ENCODE measurements at places on chromosomes 11 and 22.

GRCh38 chr11:12827929-12828812 is 153.9 kb downstream of the TEAD1 start:
- no peak for DNase-seq

DNA sequence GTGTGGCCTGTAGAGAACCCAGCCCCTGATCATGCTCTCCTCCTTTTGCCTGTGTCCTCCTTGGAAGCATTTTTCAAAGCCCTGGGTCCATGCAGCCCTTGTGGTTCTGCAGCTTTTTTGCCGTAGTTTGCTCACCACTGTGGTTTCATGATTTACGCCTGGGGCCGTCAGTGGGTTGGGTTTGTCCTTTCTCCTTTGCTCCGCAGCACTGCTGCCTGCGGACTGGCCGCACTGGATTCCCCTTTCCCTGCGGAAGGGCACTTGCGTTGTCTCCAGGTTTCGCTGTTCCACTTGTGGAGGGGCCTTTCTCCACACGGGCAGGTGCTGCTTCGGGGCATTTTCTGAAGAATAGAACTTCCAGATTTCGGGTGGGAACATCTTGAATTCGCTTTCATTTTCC is 1260.9 kb downstream of the BRD1 start:
- no peak for DNase-seq

DNA sequence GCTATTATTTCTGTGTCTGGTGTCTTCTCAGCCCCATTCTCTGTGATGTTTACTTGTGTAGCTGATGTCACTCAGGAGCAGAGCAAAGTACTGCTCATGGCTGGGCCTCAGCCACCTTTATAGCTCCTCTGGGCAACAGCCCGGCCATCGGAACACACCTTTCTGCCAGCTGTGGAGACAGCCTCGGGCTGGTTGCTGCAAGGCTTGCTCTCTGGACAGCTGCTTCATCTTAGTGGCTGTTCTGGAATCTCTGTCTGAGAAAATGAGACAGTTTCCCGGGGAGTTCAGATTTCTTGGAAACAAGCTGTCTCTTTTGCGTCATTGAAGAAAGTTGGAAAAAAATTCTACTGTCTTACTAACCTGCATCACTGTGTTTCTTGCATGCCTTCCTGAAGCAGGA is 20.0 kb downstream of the THY1 start:
- DNase-seq: no peak

DNA sequence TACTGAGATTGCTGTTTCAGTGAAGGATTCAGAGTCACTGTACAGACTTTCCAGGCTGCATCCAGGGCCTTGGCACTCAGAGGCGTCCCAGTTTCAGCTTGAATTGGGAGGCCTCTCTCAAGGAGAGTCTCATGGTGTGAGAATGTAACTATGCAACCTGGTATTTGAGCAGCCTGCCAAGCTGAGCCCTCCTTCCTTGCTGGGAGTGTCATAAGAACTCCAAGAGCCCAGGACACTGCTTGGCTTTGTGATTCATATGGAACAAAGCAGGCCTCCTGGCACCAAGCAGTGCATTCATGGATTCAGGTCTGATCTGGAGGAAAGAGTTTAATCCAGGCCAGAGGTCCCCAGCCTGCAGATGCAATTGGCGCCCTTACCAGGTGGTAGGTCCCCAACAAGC is 171.7 kb downstream of the DBX1 start:
- no peak for DNase-seq

DNA sequence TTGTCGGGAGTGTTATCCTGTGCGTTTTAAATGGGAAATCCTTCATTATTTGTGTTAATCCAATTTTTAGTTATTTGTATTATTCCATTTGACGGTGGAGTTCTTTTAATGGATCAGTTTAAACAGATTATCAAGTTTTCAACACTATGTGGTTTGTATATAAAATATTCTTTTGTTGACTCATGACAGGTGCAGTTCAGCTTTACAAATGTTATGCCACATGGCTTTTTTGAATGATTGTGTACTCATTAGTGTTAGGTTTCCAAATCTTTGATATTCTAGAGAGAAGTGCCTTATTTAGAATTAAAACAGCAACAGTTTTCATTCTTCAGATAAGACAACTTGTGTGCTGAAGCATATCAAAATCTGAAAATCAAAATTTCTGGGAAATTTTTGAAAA is 2.4 kb downstream of the JAM3 start:
- DNase-seq: no peak

- DNase-seq: no peak
Measured at GRCh38 chr11:130299978-130300377, 14.7 kb downstream of the ZBTB44 start.

DNA sequence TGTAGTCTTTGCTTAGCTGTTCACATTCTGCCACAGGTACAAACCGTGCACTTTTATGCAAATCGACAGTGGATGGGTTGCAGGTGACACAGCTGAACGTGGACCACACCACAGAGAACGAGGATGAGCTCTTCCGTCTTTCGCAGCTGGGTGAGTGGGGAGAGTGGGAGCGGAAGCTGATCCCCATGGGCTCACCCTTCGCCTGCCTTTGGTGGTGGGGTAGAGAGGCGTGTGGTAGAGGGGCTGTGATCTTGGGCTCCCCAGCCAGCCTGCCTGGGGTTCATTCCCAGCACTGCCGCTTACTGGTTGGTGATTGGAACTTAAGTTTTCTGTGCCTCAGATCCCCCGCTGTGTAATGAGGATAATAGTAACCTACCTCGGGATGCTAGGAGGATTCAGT is 19.1 kb downstream of the TAB1 start:
- no peak for DNase-seq

DNA sequence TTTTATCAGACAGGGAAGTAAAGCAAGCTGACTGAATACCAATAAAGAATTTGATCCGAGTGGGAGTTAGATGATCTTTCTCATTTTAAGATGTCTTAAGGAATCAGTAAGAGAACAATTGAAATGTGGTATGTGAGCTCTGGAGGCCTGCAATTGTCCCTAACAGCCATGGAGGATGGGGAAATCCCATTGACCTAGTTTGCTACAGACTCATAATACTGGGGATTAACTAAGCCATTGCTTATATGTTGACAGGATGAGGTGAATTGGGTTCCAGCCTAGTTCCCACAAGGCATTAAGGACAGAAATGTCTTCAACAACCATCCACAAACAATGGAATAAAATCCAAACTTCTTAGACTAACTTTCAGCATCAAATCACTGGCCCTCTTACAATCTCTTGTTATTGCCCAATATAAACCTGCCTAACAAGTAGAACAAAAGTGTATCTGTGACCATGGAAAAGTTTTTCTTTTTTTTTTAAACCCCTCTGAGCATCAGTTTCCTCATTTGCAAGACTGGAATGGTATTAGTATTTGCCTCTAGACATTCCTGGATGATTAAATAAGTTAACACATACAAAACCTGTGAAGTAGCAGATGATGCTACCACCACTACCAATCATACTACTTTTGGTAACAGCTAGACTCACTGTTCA is 773.2 kb downstream of the DLG2 start:
- DNase-seq: no peak

DNA sequence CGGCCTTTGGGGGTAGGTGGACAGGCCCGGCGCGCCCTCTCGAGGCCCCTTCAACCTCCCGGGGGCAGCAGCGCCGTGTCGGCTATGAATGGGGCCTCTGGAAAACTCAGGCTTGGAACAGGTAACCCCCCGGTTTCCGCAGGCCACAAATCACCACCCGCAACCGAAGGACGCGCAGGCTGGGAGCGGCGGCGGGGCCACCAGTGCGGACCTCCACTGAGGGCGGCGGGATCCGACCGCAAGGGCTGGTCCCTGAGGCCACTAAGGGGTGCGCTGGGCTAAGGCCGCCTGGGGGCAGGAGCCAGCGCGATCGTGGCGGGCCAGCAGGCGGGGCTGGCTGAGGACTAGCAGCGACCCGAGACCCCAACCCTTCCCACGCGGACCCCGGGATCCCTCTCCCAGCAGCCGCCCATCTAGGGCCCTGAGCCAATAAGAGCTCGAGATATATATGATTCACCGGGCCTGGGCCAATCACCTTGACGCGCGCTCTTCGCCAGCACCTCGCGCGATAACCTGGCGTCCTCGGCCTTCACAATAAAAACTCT is 609 bp upstream of the ATF4 start:
- DNase-seq: peak; percentile 48

DNA sequence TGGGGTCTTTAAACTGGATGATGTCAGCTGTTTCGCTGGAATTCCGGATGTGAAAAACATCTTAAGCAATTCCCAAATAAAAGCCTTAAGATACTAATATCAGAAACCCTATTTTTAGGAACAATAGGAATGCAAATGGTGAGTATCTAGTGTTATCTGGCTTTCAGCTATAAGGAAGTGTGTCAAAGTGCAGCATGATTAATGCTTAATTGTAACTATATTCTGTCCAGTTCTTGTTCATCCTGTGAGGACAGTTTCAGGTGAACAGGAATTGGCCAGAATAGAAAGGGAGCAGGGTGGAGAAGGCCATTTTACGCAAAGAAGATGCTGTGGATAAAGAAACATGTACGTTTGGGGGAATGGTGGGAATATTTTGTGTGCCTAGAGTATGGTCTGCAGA is 108.2 kb downstream of the RASSF10 start:
- DNase-seq: no peak

- DNase-seq: no peak
Measured at GRCh38 chr11:57444362-57445121, 15.8 kb upstream of the RTN4RL2 start.

- no peak for DNase-seq
Measured at GRCh38 chr11:129376658-129377341, 1.2 kb downstream of the BARX2 start.

DNA sequence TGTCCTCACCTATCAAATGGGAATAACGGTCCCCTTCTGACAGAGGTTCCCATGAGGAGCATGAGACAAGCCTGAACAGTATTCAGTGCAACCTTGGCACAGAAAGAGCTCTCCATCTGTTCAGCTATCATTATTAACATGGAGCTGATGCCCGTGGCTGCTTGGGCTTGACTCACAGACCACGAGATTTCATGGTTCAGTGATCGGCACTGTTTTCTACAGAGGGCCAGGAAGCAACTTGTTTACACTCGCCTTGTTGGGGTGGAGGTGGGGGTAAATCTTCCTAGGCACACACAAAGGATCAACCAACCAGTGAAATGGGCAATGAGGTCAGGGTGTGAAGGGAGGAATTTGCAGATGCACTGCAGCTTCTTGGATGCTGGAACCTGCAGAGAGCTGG is 88.2 kb downstream of the CWC15 start:
- DNase-seq: no peak

DNA sequence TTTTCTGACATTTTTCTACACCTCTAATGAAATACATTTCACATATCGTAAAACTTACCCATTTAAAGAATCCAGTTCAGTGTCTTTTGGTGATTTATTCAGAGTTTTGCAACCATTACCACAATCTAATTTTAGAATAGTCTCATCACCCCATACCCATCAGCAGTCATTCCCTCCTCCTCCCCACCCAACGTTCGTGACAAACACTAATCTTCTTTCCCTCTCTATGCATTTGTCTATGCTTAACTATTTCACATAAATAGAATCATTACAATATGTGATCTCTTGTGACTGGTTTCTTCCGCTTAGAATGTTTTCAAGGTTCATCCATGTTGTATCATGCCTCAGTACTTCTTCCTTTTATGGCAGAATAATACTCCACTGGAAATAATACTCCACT is 9.5 kb downstream of the TTC28 start:
- no peak for DNase-seq

DNA sequence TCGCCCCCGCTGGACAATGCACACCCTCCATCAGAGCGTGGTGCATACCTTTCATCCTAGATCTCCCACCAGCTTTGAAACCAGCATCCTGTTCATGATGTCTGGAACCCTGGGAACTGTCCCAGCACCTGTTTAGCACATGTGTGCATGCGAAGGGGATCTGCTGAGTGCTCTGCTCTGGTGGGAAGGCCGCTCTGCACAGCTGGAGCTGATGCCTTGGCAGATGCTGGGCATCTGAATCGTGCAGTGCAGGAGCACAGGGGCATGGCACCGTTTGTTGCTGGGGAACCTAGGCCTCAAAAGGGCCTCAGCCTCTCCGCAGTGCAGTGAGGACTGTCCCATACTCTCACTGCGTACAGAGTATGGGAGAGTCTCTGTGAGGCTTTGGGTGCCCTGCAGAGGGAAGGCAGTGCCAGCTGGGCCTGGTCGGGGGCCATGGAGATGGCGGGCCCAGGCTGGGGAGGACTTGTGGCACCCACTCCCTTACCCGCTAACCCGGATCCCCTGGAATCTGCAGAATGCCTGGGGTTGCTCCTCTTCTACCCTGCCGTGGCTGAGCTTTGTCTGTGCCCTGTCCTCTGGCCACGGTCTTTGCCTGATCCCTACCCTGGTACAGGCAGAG is 72.9 kb upstream of the ATXN10 start:
- no peak for DNase-seq

GRCh38 chr11:46537121-46537520 is 56.7 kb downstream of the AMBRA1 start:
- DNase-seq: no peak

- DNase-seq: no peak
Measured at GRCh38 chr11:133065847-133066485, 466.3 kb downstream of the OPCML start.

- DNase-seq: no peak
Measured at GRCh38 chr11:33674035-33674814, 26.4 kb downstream of the C11orf91 start.

GRCh38 chr11:108805030-108805429 is 140.2 kb downstream of the DDX10 start:
- no peak for DNase-seq

GRCh38 chr22:33337524-33337923 is 279.3 kb upstream of the SYN3 start:
- no peak for DNase-seq

DNA sequence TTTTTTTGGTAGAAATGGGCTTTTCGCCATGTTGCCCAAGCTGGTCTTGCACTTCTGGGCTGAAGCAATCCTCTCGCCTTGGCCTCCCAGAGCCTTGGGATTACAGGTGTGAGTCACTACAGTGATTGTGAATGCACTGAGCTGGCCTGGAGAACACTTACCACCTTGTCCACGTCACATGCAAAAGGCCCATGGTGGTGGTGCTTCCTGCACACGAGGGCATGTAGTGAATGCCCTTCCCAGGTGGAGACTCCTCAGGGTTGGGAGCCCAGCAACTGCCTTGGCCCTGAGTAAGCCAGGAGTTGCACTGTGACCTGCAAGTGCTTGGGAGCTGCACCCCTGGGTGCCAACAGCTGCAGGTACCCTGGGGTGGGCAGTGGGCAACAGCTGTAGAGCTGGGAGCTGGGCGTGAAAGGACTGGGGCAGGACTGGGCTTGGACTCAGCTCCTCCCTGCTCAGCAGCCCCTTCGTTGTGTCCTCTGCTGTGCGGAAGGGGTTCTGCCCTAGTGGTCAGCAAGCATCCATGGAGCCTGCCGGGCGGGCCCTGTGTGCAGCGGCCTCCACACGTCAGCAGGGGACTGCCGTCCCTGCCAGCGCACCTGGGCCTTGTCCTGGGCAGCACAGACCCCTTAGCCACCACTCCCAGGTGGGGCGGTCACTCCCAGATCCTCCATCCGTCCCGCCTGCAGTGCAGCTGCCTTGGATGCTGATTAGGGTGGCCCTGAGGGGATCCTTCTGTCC is 9.3 kb upstream of the ADORA2A start:
- no peak for DNase-seq

All from cortex of kidney (tissue), 1 donor.